Lung microvascular endothelial cell (primary cell): ENCODE measurements at places on chromosomes 16 and 17. TPM values are rescaled to one million over a fixed set of nuclear protein-coding genes. Genes with fewer than 3 reads are reported as not detected.

PDK2 gene
- total RNA-seq: 11.6 and 13.3 TPM in 2 replicates

- DNase-seq: no peak
Observed at GRCh38 chr17:81517339-81518112, 4.9 kb upstream of the ACTG1 start.

KLHL10 gene
- total RNA-seq: not detected in 2 replicates

MFSD6L gene
- total RNA-seq: not detected in 2 replicates

DNA sequence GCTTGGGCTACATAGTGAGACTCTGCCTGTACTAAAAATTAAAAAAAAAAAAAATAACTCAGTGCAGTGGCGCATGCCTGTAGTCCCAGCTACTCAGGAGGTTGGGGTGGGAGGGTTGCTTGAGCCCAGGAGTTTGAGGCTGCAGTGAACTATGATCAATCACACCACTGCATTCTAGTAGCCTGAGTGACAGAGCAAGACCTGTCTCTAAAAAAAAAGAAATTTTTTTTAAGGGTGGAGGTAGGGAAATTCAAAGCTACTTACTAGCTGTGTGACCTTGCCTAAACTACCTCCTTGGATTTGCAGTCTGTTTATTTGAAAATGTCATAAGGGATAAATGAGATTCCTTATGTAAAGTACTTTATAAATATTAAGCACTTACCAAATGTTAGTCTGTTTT lies 3.4 kb upstream of the SMPD3 start:
- DNase-seq: no peak

DNA sequence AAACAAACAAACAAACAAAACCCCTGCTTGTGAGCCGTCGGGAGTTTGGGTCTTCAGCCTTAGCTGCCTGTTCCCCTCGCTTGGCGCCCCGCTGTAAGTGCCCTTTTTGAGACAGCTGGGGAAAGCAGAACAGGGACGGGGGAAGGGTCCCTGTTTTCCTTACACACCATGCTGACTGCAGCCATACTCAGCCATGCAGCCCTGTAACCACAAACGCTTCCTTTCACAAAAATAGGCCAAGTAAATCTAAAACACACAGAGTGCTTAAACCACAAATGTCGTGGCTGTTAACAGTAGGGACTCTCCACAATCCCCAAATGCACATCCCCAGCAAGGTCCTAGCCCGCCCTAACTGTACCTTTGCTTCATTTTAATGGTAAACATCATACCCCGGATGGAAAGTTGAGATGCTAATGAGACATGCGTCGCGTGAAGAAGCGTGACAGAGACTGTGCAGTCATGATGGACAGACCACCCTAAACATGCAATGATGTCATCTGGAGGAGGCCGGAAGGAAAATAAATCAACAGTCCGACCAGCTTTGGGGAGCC lies 129.9 kb downstream of the MGAT5B start:
- DNase-seq: no peak

NUPR1 gene
- 0.44 and 11.9 TPM in 2 replicates for total RNA-seq

SLC52A1 gene
- total RNA-seq: under 0.01 and 0.22 TPM in 2 replicates

DNA sequence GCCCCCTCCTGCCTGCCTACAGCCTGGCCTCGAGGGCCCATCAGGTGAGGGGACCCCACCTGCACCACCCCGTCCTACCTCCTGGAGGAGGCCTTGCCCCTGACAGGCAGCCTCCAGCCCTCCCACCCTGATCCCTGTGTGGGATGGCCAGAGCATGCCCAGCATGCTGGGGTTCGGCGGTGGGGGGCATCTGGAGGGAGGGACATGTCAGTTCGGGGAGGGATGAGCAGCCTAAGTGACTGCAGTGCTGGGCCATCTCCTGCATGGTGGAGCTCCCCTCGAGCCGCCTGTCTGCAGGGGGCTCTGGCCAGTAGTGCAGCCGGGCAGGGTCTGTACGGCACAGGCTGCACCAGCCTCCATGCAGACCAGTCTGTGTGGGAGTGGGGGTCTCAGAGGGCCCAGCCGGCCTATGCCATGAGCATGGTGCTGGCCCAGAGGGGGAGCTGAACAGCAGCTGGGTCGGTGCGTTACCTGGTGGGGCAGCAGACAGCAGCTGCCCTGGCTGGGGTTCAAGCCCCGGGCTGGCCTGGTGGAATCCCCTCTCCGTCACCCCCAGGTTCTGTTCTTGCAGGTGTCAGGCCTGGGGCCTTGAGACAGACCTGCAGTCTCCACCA lies 4.0 kb upstream of the RNPS1 start:
- no peak for DNase-seq

- DNase-seq: peak; percentile 68
Observed at GRCh38 chr17:29778956-29779811, 150.8 kb downstream of the SSH2 start.

GRCh38 chr16:56532714-56533113 lies 12.9 kb upstream of the BBS2 start:
- no peak for DNase-seq

GRCh38 chr16:89489040-89489897 lies 1.1 kb downstream of the ANKRD11 start:
- DNase-seq: peak; percentile 94

DNA sequence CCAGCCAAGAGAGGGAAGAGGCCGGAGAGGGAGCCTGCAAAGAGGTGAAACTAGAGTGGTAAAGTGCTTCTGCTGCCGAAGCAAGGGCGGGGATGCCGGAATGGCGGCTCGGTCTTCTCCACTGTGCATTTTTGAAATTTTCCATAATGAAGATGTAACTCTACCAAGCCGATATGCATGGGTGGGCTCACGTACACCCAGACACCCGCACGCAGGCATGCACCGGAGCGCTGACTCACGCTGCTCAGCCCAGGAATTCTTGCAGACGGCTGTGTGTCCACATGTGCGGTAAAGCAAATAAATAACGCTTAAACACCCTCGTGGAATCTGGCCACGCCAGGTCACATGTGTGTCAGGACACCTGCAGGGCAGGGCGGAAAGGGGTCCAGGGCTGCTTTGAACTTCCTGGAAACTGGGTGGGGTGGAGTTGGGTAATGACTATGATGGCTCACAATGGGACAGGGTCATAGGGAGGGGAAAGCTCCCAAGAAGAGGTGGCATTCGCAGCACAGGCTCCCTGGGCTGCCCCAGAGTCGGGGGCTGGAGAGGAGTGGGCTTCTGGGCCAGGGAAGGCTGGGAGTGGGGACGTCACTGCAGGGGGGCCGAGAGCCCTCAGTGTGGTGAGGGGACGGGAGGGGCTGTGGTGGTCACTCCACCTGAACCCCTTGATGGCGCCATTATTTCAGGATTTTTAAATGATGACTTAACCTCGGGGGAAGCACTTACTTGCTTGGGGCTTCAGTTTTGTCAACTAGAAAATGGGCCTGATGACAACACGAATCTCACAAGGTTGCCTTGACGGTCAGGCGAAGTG lies 265.5 kb downstream of the PARN start:
- peak; percentile 8 for DNase-seq
